ENCODE measurements at places on chromosomes 7 and 10.

DNA sequence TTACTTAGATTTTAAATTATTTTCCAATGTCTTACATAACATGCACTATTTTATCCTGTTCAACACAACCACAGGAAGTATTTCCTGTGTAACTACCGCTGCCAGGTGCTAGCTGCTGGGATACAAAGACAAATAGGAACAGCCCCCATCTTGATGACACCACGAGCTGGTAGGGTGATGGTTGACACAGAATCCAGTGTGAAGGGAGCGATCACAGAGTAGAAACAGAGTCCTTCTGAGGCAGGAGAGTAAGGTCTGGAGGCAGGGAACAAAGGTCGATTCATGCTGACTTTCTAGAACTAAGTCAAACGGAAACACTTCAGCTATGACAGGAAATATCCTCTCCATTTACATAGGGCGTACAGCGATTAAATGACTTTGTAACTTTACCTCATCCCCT lies 232.3 kb downstream of the ADAM12 start:
- no peak for DNase-seq

GRCh38 chr7:116952635-116953371 lies 498 bp upstream of the ST7 start:
- DNase-seq, result no peak

- DNase-seq, result no peak
These were observed 47.2 kb downstream of the CAMK1D start for GRCh38 chr10:12396567-12396966.

DNA sequence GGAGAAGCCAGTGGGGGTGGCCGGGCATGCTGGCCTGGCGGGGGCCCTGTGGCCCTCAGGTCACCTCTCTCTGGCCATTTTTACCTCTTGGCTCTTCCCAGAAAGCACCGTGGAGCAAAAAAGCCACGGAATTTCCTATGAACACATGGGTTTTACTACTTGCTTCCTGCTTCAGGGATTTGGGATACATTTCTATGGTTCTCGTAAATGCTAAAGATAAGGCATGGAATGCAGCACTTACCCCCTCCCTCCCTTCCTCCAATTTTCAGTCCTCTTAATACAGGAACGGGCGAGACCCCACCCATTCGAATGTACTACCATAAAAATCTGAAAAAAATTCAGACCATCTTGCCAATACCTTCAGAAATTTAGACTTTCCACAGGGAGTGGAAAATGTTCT lies 279.7 kb downstream of the ARHGAP12 start:
- DNase-seq, result no peak

GRCh38 chr10:132643709-132644526 lies 106.3 kb downstream of the INPP5A start:
- DNase-seq, result no peak

DNA sequence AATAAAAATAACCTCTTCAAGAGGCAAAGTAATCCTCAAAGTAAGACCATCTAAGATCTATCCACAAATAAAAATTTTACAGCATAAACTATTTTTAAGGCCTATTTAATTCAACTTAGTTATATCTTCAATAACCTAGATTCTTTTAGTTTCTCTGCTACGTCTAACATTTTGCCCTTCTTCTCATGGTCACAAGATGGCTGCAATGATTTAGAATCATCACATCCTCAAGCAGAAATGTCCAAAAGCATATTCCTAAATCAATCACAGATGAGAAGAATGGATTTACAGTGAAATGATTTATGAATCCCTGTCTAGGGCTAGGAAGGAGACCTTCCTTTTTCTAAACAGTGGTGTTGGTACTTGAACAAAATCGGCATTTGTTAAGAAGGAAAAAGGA lies 304.7 kb downstream of the ARHGAP12 start:
- no peak for DNase-seq

- DNase-seq, result no peak
These were observed 154.6 kb downstream of the ZNF438 start for GRCh38 chr10:30877111-30877510.

- no peak for DNase-seq
These were observed 1.4 kb upstream of the NEUROG3 start for GRCh38 chr10:69574571-69574978.

DNA sequence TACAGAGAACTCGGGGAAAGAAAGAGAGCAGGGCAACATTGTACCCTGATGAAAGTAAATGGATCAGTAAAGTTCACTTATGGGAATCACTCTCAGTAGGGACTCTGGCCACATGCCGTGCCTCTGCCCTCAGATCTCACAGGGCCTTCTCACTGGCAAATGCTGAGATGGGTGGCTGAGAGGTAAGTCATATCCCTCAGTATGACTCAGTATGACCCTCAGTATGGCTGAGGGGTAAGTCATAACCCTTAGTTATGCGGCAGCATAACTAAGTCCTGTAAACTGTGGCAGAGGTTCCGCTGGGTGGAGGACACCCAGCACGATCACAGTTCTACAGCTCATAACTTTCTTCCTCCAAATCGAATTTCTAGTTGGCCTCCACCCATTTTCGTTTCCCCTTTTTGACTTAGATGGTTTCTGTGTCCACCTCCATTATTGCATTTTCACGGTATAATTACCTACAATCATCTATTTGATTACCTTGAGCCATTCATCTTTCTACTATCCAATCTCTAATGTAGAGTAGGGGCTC lies 26.5 kb upstream of the WNT16 start:
- DNase-seq, result no peak

GRCh38 chr7:101557978-101558741 lies 70.9 kb downstream of the MYL10 start:
- no peak for DNase-seq

DNA sequence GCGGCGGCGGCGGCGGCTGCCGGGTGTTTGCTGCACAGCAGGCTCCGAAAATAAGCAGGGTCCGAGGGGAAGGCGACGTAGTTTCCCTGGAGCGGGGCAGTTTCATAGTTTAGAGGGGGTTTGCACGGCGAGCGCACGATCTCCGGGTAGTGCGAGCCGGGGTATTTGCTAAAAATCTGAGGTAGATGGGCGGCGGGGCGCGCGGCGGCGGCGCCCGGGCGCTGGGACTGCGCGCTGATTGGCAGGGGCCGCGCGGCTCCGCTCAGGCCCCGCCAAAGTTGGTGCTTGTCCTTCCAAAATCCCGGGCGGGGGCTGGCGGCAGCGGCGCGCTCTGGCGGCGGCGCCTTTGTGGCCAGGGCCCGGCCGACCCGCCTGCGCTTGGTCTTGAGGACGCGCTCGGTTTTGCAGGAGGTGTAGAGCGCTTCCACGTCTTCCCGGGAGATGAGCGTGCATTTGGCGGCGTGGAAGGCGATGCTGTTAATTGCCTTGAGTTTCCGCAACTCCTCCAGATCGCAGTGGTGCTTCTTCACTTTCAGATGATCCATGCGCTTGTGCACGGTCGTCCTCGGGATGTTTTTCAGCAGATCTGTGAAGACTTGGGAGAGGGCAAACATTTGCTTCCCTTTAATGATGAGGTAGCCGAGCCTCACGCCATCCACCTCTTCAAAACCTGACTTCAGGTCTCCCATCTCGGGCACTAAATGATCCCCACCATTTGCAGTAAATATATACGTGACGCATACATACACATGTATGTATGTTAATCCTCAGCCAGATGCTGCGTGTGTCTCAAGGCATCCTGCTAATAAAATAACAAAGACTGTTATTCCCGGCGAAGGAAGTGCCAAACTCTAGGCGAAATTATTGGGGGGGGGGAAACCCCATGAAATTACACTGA lies 8.1 kb downstream of the SKIDA1 start:
- no peak for DNase-seq

GRCh38 chr7:37069336-37069735 lies 345.0 kb upstream of the AOAH start:
- no peak for DNase-seq

- no peak for DNase-seq
These were observed 2.2 kb downstream of the PLPP4 start for GRCh38 chr10:120459185-120459584.

GRCh38 chr7:13327669-13328068 lies 640.2 kb downstream of the ARL4A start:
- DNase-seq, result no peak

DNA sequence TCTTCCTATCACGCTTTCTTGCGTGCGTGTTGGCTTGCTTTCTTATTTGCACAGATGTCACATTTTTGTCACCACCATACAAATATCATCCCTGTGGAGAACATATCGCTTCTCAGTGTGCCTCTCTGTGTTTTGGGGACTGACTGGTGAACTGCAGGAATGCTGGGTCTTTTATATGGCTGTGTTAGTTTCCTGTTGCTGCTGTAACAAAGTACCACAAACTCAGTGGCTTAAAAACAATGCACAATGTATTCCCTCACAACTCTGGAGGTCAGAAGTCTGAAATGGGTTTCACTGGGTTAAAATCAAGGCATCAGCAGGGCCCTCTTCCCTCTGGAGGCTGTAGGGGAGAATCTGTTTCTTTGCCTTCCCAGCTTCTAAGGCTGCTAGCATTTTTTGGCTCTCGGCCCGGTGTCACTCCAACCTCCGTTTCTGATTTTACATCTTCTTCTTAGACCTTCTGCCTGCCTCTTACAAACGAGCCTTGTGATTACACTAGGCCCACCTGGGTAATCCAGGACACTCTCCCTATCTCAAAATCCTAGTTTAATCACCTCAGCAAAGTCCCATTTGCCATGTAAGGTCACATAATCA lies 82.0 kb downstream of the LRMDA start:
- DNase-seq, result no peak

GRCh38 chr10:47389619-47390018 lies 5.5 kb upstream of the ZNF488 start:
- DNase-seq, result no peak

GRCh38 chr7:134548877-134549276 lies at the start of gene AKR1B15:
TSS of gene AKR1B15 (plus strand) at chr7:134549110. CDS start at chr7:134564620, 15,510 bp downstream.
- no peak for DNase-seq

DNA sequence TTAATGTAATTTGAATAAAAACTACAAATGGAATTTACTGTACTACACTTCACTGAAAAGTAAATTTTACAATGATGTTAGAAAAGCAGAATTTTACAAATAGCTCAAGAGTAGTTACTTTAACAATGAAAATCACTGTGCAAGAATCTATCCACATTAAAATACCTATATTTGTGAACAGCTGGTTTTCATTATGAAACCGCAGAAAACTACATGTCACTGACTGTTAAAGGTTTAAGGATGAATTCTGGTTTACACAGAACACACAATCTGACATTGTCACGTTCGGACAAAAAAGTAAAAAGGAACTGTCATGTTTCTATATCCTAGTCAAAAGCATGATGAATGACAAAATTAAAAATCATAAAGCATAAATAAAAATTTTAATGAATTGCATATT lies 415.3 kb upstream of the PRKCQ start:
- DNase-seq, result no peak

DNA sequence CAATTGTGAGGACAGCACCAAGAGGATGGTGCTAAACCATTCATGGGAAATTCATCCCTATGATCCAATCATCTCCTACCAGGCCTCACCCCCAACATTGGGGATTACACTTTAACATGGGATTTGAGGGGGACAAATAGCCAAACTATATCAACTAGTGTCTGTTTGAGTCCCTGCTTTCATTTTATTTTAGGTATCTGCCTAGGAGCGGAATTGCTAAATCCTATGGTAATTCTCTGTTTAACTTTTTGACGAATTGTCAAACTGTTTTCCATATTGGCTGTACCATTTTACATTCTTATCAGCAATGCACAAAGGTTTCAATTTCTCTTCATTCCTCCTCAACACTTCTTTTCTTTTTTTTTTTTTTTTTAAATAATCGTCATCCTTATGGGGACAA lies 318.4 kb upstream of the NRP1 start:
- no peak for DNase-seq

- no peak for DNase-seq
These were observed 3.5 kb upstream of the NACAD start for GRCh38 chr7:45092100-45092930.

DNA sequence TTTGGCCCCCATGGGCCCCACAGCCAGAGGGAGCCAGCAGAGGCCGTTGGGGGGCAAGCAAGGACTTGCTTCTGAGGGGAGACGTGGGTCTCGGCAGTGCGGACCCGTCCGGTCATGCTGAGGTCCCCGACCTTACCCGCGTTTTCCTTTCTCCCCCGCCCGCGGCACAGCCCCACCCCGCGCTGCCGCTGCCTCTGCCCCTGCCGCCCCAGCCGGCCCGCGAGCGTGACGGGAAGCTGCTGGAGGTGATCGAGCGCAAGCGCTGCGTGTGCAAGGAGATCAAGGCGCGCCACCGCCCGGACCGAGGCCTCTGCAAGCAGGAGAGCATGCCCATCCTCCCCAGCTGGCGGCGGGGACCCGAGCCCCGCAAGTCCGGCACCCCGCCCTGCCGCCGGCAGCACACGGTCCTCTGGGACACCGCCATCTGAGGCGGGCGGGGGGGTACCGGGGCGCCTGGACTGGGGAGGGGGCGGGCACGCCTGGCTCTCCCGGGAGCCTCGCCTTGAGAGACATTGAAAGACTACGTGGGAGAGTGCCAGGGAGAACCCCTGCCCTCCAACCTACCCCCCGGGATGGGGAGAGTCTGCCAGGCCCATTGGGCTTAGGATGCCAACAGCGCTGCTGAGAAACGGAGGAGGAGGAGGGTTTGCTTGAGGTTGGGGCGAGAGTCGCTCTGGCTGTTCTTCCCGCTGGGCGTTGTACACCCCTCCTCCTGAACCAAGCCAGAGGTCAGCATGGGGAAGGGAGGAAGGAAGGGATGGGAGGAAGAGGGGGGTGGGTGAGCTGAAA lies 9.9 kb downstream of the NYAP1 start:
- no peak for DNase-seq

DNA sequence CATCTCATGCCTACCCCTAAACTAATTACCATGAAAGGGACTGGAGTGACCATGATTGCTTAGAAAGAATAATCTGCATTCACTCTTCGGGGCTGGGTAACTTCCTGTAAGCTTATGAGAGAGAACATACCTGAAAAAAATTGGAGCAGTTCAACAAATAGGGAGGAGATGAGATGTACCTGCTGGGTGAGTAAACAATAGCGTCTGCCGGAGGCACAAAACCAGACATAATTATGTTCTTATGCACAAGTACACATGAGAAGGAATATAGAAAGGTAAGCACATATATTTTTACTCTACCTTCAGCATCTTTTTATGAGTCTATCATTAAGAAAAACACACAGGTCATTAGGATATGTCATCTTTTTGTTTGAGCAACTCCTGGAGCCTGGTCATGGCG lies 224.6 kb upstream of the FERD3L start:
- DNase-seq, result no peak

DNA sequence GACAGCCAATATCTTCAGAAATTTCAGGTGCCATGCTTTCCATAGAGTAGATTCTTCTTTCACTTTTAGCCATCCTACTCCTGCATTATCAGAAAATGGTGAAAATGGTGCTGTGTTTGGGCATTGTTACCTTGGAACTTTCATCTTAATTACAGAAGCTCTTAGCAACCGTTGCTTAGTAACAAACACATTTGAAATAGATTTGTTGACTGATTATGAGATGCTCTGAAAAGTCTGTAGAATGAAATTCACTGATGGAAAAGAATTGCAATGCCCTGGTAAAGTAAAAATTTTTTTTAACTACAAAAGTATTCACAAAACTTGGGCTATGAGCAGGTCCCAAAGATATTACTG lies 249.3 kb upstream of the NEBL start:
- DNase-seq, result no peak

DNA sequence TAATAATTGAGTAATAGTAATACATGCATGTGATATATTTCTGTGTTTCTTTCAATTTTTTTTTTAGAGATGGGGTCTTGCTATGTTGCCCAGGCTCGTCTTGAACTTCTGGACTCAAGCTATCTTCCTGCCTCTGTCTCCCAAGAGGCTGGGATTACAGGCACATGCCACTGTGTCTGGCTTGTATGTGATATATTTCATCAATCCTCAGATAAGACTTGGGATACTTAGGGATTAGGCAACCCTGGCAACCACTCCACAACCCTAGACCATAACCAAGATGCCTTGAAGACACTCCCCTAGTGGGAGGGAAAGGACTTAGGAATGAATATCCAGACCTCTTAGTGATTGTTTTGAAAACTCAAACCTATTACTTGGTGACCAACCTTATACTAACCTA lies 154.8 kb downstream of the CCDC3 start:
- DNase-seq, result no peak
